ENCODE measurements at places on chromosomes 1 and 21. TPM values are rescaled to one million over a fixed set of nuclear protein-coding genes. Genes with fewer than 3 reads are reported as not detected.

DNA sequence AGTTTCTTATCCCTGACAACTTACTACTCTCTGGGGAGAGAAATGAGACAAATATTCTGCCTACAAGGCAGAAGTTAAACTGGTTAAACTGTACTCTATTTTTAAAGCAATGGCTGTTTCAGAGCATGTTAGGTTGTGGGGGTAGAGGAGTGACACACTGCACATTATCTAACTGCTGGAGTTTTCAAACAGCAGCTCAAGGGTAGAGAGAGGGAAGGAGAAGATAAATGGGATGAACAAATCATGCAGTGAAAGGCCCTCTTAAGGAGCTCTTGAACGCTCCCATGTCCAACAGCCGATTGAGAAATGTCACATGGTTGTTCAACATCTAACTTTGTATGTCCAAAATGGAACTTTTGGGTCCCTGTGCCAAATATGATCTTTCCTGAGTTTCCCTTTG, 14.0 kb upstream of the IFI44L start:
- no peak for DNase-seq
- no peak overlapping the region for H3K4me3 ChIP-seq
- no peak overlapping the region for H3K27ac ChIP-seq
- H3K36me3 ChIP-seq, result no peaks in the 10 kb centered on the region
- no peaks in the 10 kb centered on the region for H3K4me1 ChIP-seq
- H3K27me3 ChIP-seq, result no peaks in the 10 kb centered on the region

DNA sequence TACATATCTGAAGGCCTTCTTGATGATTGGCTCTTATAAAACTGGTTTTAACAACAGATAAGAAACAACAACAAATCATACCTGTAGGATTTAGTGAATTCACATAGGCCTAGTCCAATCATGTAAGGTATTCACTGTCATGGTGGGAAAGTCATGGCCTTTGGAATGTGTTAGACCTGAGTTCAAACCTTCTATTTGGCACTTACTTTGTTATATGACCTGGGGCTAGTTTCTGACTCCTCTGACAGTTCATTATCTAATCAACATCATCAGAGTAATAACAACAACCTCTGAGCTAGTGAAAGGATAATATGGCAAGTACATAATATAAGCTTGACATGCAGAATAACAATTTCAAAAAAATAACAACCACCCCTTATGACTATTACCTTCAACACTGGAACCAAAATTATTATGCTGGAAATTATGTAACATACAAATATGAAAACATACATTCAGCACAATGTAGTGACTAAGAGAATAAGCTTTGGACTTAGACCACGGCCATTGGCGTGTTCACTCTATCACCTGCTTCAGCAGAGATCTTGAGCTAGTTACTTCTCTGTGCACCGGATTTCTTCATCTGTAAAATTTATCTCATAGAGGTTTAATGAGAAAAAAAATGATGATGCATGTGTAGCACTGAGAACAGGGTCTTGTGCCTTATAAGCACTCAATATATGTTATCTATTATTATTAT, 597.6 kb downstream of the LMO4 start:
- no peak overlapping the region for H3K4me3 ChIP-seq
- no peaks in the 10 kb centered on the region for H3K36me3 ChIP-seq
- no peaks in the 10 kb centered on the region for H3K27me3 ChIP-seq

DNA sequence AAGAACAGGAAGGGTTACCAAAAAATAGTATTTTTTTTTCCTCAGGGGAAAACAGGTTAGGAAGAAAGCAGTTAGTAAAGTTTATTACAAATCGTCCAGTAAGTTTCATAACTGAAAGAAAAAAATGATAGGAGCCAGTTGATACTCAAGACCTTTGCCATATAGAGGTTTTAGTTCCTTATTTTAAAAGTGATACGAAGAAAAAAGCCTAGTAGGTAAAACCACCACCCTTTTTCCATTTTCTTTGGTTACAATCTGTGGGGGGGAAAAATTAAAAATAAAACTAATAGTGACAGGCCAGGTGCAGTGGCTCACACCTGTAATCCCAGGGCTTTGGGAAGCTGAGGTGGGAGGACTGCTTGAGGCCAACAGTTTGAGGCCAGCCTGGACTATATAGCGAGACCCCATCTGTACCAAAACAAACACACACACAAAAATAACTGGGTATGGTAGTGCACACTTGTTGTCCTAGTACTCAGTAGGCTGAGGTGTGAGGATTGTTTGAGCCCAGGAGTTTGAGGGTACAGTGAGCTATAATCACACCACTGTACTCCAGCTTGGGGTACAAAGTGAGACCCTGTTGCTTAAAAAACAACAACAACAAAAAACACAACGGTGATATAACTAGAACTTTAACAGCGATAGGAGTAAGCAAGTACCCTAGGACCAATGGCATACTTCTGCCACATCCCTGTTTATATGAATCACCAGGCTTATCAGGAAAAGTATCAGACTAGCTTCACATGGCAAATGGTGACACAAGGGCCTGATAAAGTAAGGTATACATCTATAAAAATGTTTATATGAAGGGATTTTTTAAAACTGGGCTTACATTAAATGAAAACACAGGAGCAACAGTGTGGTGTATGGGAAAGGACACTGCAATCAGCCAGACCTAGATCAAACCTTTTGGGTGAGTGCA, 5.4 kb downstream of the TMEM59 start:
- no peak for DNase-seq
- peaks cover 49% of the 10 kb centered on the region for H3K4me1 ChIP-seq
- no peaks in the 10 kb centered on the region for H3K27me3 ChIP-seq
- peaks cover 19% of the 10 kb centered on the region for H3K36me3 ChIP-seq
- no peak overlapping the region for H3K27ac ChIP-seq
- no peak overlapping the region for H3K4me3 ChIP-seq

GRCh38 chr1:10007169-10007568, 10.1 kb downstream of the RBP7 start:
- H3K4me3 ChIP-seq, result no peak overlapping the region
- peaks cover 6% of the 10 kb centered on the region for H3K4me1 ChIP-seq
- H3K27me3 ChIP-seq, result no peaks in the 10 kb centered on the region

DNA sequence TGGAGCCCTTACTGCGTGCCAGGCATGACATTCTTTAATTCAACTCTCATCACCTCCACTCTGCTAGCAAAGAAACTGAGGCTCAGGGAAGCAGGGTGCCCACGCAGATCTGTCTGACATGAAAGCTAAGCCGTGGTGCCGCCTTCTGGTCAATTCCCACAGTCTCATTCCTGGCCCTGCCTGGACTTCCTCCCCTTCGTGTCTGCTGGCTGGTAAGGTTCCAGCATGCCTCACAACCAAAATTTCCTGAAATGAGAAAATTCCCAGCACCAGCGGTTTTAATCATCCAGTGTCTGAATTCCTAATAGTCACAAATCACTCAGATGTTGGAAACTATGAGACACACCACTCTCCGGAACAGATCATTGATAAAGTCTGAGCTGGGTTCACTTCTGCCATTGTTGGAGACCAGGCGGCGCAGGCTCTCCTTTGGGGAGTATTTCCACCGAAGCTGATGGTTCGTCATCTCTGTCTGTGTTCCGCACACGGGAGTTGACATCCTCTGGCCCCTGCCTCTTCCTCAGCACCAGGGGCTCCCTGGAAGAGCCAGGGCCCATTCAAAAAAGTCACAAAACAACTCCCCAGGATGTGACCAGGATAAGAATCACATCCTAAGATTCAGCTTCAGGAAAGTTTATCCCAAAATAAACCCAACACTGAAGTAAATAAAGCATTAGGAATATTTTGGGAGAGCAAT, 167.7 kb downstream of the PLPP3 start:
- H3K4me3 ChIP-seq, result no peak overlapping the region
- no peaks in the 10 kb centered on the region for H3K27me3 ChIP-seq
- H3K27ac ChIP-seq, result no peak overlapping the region
- no peak for DNase-seq
- no peaks in the 10 kb centered on the region for H3K36me3 ChIP-seq
- H3K4me1 ChIP-seq, result no peaks in the 10 kb centered on the region

DNA sequence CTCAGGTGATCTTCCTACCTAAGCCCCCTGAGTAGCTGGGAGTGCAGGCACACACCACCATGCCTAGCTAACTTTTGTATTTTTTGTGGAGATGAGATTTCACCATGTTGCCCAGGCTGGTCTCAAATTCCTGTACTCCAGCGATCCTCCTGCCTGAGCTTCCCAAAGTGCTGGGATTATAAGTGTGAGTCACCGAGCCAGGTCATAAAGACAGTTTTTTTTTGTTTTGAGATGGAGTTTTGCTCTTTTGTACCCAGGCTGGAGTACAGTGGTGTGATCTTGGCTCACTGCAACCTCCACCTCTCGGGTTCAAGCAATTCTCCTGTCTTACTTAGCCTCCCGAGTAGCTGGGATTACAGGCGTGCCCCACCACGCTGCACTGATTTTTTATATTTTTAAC, 42.1 kb downstream of the KIF1B start:
- DNase-seq, result no peak
- H3K4me1 ChIP-seq, result peaks cover 27% of the 10 kb centered on the region
- no peak overlapping the region for H3K4me3 ChIP-seq
- no peaks in the 10 kb centered on the region for H3K36me3 ChIP-seq

GRCh38 chr21:45365608-45366241, 39.2 kb upstream of the COL18A1 start:
- H3K4me3 ChIP-seq, result no peak overlapping the region
- H3K36me3 ChIP-seq, result no peaks in the 10 kb centered on the region
- peaks cover 27% of the 10 kb centered on the region for H3K4me1 ChIP-seq
- H3K27ac ChIP-seq, result peak overlapping the region; percentile 89
- DNase-seq, result no peak
- no peaks in the 10 kb centered on the region for H3K27me3 ChIP-seq

DNA sequence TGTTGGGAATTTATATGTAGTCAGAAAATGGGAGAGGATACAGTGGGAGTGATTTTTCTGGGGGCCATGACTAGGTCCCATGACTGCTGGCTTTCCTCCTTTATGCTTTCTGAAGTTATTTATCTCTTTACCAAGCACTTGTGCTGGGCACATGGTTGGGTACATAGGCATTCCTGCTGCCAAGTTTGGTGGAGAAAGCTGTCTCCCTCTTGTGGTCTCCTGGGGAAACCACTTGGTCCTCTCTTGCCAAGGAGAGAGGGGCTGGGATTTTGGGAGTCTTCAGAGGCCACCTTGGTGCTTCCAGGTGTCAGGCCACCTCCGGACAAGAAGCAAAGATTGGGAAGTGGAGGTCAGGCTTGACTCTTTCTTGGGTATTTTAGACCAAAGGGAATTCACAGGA, 120.2 kb upstream of the KCNE2 start:
- peaks cover 2% of the 10 kb centered on the region for H3K27me3 ChIP-seq
- no peak for DNase-seq
- H3K4me3 ChIP-seq, result no peak overlapping the region
- H3K36me3 ChIP-seq, result no peaks in the 10 kb centered on the region
- no peaks in the 10 kb centered on the region for H3K4me1 ChIP-seq

DNA sequence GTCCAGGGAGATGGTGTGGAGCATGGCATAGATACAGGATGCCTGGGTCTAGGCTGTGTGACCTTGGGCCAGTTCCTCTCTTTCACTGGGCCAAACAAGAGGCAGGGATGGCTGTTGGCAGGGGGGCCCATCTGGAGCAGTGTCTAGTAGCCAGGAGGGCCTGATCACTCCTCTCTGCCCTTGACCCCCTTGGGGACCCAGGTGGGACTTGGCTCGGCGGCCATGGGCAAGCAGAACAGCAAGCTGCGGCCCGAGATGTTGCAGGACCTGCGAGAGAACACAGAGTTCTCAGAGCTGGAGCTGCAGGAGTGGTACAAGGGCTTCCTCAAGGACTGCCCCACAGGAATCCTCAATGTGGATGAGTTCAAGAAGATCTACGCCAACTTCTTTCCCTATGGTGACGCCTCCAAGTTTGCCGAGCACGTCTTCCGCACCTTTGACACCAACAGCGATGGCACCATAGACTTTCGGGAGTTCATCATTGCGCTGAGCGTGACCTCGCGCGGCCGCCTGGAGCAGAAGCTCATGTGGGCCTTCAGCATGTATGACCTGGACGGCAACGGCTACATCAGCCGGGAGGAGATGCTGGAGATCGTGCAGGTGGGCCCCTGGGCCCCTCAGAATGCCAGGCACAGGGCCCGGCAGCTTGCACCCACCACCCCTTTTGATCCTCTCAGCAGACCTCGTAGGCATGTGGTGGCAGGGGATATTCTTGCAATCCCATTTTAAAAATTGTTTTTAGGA, 2.6 kb downstream of the HPCA start:
- H3K27ac ChIP-seq, result no peak overlapping the region
- no peaks in the 10 kb centered on the region for H3K36me3 ChIP-seq
- peaks cover 54% of the 10 kb centered on the region for H3K27me3 ChIP-seq
- DNase-seq, result no peak

- no peaks in the 10 kb centered on the region for H3K36me3 ChIP-seq
- no peaks in the 10 kb centered on the region for H3K4me1 ChIP-seq
- H3K4me3 ChIP-seq, result no peak overlapping the region
Measured at GRCh38 chr1:97488530-97488929, 432.3 kb downstream of the DPYD start.

The NEGR1 gene
- 3.5 TPM for total RNA-seq

The CD5L gene
- not detected for total RNA-seq

The PKNOX1 gene
- total RNA-seq, result 12.6 TPM

The CLDN17 gene
- total RNA-seq, result not detected

The AKR1A1 gene
- 60.1 TPM for total RNA-seq

The SASS6 gene
- 3.8 TPM for total RNA-seq

The SEC16B gene
- 6.4 TPM for total RNA-seq

Measured in suprapubic skin (tissue), 4 donors.